CD4-positive, alpha-beta T cell treated with Interleukin-15 for 1 hour (primary cell): ENCODE measurements at places on chromosomes 3 and 15.

DNA sequence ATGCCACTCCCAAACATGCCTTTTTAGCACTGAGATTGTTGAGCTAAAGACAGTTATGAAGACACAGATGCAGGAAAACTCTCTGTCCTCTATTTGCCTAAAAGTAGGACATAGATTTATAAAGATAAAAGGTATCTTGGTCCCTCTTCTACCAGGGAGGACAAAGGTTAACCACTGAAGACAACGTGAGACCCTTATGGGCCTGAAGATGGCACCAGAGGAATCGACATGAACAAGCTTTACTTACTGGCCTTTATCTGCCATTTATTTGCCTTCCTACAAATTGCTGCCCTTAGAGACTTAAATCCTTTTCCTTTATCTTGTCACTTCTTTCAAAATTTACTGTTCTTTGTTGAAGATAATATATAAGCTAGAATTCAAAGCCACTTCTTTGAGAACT lies 109.7 kb upstream of the FAM3D start:
- no peak for DNase-seq

- DNase-seq = peak; percentile 21
Measured at GRCh38 chr3:150545419-150546225, 674 bp downstream of the SERP1 start.

DNA sequence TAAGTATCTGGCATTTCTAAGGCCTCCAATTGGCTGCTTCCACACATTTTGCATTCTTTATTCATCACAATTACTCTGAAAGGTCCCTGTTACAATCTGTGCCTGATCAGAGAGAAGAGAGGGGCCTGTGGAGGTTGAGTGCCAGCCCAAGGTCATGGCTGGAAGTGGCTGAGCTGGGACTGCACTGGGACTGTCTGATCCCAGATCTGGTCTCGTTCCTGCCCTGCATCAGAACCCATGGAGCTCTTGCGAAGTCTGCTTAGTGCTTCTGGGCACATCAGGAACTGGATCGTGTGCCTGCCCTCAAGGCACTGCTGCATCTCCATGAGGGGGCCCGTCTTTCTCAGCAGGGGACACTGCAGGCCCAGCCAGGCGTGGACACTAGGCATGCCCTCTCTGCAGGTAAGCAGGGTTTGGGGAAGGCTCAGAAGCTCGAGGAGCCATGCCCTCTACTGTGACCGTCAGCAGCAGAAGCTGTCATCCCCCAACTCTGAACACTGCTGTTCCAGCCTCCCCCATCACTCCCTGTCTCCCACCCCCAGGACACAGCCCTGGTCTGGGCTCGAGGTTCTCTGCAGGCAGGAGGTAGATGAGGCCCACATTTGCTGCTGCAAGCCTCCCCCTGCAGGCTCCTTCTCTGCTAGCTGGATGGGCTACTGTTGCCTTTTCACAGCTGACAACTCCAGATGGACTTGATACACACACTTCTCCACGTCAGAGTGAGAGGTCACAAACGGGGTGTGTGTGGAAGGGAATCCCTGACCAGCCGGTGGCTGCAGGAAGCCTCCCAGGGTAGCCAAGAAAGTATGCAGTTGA lies 96.5 kb upstream of the PRR23E start:
- DNase-seq = no peak

GRCh38 chr3:85298032-85298431 lies 339.2 kb downstream of the CADM2 start:
- no peak for DNase-seq

DNA sequence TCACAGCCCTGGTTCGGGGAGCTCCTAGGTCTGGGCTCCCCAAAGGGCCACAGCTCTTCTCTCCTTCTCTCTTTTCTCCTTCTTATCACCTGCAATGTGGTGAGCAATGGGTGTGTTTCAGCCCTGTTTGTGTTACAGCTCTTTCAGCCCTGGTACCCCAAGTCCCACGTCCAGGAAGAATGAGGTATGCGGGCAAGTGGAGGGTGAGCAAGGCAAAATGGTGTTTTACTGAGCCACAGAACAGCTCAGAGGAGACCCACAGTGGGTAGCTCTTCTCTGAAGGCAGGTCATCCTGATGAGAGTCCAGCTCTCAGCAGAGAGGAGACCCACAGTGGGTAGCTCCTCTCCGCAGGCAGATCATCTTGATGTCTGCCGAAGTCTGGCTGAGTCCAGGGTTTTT lies 86.8 kb downstream of the BFSP2 start:
- DNase-seq = no peak

GRCh38 chr3:146067048-146067447 lies 93.9 kb downstream of the PLOD2 start:
- no peak for DNase-seq

- no peak for DNase-seq
Measured at GRCh38 chr15:77059786-77060361, 11.0 kb downstream of the TSPAN3 start.

GRCh38 chr3:170914690-170915089 lies 6.3 kb upstream of the EIF5A2 start:
- no peak for DNase-seq
